Right renal cortex interstitium (tissue), 3 donors: ENCODE measurements at places on chromosomes 16 and 17.

GRCh38 chr17:33730131-33730530 is 437.0 kb upstream of the ASIC2 start:
- no peak for DNase-seq

- no peak for DNase-seq
Observed at GRCh38 chr16:86221085-86221484, 289.2 kb upstream of the FOXF1 start.

- DNase-seq = no peak
Observed at GRCh38 chr17:27216836-27217235, 77.1 kb upstream of the WSB1 start.

- DNase-seq = no peak
Observed at GRCh38 chr17:48457080-48457836, 27.2 kb upstream of the SKAP1 start.

DNA sequence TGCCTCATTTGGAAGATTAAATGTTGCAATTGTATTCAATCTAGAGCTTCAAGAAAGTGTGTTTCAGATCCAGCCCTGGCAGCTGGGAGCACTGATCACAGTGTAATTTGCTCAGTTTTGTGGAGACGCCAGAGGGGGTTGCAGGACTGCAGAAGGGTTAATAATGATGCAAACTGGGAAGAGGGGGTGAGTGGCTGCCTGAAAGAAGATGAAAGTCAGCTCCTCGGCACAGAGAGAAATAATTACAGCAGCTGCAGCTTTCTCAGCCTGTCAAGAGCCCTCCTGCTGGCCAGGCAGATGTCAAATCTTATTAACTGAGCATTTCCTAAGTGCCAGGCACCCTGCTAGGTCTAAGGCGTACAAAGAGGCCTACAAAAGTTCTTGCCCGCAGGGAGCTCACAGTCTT is 97.7 kb downstream of the ZNF18 start:
- DNase-seq = no peak

GRCh38 chr17:81891303-81891552 is 158 bp downstream of the ALYREF start:
- no peak for DNase-seq

DNA sequence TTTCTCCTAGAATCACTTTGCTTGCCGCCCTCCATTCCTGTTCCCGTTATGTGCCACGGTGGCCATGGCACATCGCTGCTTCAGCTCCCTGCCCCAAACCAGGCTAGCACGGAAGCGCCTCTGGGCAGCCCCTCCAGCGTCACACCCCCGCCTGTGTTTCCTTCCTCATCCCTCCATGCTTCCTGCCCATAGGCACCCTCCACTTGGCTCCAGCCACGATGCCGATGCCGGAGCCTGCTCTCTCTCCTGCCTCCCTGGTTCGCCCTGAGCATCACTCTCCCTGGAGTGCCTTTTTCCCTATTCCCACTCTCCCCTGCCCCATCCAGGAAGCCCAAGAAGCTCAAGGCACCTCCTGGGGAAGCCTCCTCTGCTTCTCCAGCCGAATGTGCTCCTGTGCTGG is 3.2 kb upstream of the ARHGAP23 start:
- no peak for DNase-seq

- DNase-seq = no peak
Observed at GRCh38 chr16:23949630-23950290, 114.0 kb downstream of the PRKCB start.

DNA sequence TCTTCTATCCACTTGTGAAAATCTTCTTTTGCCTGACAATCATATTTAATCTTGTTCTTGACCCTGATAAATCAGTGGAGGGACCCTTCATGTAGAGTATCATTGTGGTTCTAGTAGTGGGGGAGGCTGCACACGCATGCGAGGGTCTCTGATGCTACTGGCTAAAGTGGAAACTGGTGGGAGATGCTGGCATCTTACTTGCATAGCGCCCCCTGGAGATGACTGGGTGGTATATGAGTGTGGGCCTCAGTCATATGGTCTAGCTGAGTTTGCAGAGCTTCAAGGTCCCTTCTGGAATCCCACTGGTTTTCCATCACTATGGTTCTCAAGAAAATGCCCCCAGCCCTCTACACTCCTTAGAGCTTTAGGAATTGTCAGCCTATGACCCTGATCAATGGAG is 236.4 kb upstream of the AXIN2 start:
- DNase-seq = no peak

DNA sequence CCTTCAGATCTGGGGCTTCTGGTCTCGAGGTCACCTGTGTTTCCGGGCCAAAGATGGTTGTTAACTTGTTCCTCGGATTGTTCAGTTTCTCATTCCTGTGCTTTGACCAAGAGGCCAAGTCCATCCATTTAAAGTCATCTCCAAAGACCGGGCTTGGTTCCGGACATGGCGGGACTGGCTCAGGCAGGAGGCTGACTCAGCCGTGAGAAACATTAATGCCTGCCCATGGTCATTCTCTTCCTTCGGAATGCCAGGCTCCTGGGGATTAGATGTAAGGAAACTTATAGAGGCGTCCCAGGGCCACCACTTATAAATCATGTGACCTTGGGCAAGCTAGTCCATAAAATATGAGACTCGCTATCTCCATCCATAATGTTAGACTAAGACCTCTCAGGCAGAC is 13.6 kb upstream of the NKD1 start:
- DNase-seq = no peak
